Activated CD4-positive, alpha-beta T cell treated with anti-CD3 and anti-CD28 coated beads, Interleukin-2, amount 10 ng/mL, durations not matched to agents 24 days and 14 days (primary cell): ENCODE measurements at places on chromosomes 13 and 19. TPM values are rescaled to one million over a fixed set of nuclear protein-coding genes. Genes with fewer than 3 reads are reported as not detected.

Gene ATP4B
- total RNA-seq, result not detected in 2 replicates

DNA sequence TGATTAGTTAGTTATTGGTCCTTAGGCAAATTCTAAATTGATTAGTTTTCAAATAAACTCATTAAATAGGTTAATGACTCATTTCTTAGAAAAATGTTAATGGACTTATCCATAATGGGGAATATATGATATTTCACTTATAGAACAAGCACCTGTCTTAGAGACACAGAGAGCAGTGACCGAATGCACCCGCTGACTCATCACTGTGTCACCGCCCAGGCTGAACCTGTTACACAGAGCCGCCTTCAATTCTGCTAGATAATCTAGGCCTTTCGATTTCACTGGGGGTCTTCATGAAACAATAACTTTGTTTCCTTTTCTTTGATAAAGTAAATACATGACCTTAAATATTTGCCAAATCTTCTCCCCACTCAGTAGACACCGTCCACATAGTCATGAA is 13.1 kb downstream of the IRS2 start:
- H3K27me3 ChIP-seq, result no peaks in the 10 kb centered on the region
- H3K36me3 ChIP-seq, result no peaks in the 10 kb centered on the region
- no peak overlapping the region for H3K27ac ChIP-seq
- peaks cover 20% of the 10 kb centered on the region for H3K4me1 ChIP-seq

DNA sequence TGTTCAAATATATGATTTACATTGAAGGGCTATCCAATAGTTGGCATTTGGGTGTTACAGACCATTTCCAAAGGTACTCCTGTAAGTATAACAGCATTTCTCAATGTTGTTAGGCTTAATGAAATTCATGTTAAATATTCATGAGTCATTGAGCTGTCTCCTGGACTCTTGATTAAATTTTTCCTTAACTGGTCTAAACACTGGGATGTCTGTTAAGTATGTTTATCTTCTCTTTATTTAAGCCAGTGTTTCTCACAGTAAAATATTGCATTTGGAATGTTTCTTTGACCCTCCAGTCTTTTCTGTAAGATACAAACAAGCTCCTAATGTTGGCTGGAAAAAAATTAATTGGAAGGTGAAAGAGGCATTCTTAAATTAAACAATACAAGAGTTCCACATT is 402.5 kb upstream of the HTR2A start:
- H3K36me3 ChIP-seq, result no peaks in the 10 kb centered on the region
- no peak for DNase-seq
- H3K4me1 ChIP-seq, result no peaks in the 10 kb centered on the region

DNA sequence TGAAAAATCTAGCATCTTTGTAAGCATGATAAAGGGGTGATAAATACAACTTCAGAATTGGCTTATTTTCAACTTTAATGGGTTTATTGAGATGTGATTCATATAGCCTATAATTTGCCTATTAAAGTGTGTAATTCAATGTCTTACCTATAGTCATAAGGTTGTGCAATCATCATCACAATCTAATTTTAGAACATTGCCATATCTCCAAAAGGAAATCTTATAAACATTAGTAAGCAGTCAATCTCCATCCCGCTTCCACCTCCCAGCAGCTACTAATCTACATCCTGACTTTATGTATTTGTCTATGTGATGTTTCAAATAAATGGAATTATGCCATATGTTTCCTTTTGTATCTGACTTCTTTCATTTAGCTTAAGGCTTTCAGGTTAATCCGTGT is 145.2 kb upstream of the KLHL1 start:
- no peaks in the 10 kb centered on the region for H3K36me3 ChIP-seq
- no peak for DNase-seq
- H3K27ac ChIP-seq, result no peak overlapping the region
- no peaks in the 10 kb centered on the region for H3K27me3 ChIP-seq
